ENCODE measurements at places on chromosomes 11 and 22.

- DNase-seq: no peak
Measured at GRCh38 chr22:22761963-22762772, 117.8 kb downstream of the GGTLC2 start.

DNA sequence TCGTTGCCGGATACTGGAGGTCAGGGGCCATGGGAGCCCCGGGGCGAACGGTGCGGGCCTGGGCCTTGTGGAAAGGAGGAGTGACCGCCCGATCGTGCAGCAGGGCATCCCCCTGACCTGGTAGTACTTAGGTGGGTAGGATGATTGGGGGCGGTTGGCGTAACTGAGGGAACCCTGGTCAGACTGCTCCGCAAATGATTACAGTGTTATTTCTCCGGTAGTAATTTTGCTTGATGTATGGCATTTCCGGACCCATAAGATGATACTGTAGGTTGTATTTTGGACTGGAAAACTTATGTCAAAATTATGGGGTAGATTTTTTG, 762 bp downstream of the MTMR3 start:
- no peak for DNase-seq

GRCh38 chr11:3950996-3951660, 95.7 kb downstream of the STIM1 start:
- DNase-seq: no peak

DNA sequence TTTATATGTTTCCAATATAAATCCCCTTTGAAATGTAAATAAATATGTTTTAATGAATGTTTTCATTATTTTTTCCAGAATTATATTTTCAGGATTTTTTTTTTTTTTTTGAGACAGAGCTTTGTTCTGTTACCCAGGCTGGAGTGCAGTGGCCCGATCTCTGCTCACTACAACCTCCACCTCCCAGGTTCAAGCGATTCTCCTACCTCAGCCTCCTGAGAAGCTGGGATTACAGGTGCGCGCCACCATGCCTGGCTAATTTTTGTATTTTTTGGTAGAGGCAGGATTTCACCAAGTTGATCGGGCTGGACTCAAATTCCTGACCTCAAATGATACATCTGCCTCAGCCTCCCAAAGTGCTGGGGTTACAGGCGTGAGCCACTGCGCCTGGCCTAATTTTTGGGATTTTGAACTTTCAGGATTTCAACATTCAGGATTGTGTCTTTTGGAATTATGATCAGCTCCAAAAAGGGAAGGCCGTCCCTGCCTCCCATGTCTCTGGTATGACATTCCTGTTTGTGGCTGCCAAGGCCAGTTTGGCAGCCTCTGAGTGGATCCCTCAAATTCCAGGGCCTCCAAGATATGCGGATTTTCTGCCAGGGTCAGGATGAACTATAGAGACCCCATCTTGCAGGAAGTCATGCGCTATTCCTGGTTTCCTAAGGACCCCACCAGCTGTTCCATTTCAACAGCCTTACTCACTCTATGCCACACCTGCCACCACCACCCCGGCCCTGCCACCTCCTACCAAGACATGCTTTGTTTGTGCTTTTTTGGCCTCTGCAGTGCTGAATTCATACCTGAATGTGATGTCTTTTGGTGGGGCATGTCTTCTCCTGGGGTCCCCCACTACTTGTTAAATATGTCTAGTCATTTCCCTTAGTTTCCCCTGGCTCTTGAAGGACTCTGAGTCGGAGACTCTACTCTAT, 21.9 kb upstream of the TMPRSS4 start:
- DNase-seq: no peak

DNA sequence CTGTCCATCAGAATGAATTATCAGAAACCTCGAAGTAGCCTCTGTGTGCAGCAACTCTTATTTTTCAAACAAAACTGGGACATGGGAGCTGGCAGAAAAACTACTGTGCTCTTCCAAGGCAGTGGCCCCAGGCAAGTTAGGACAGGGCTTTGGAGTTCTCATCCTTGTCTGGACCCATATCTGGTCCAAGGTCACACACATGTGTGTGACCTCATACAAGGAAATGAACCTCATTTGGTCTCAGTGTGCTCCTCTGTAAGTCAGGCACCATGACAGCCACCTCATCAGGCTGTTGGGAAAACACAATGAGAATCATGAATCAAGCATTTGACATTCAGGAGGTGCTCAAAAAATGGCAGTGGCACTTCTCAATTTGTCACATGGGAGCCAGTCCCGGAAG, 25.8 kb downstream of the LARGE1 start:
- no peak for DNase-seq

DNA sequence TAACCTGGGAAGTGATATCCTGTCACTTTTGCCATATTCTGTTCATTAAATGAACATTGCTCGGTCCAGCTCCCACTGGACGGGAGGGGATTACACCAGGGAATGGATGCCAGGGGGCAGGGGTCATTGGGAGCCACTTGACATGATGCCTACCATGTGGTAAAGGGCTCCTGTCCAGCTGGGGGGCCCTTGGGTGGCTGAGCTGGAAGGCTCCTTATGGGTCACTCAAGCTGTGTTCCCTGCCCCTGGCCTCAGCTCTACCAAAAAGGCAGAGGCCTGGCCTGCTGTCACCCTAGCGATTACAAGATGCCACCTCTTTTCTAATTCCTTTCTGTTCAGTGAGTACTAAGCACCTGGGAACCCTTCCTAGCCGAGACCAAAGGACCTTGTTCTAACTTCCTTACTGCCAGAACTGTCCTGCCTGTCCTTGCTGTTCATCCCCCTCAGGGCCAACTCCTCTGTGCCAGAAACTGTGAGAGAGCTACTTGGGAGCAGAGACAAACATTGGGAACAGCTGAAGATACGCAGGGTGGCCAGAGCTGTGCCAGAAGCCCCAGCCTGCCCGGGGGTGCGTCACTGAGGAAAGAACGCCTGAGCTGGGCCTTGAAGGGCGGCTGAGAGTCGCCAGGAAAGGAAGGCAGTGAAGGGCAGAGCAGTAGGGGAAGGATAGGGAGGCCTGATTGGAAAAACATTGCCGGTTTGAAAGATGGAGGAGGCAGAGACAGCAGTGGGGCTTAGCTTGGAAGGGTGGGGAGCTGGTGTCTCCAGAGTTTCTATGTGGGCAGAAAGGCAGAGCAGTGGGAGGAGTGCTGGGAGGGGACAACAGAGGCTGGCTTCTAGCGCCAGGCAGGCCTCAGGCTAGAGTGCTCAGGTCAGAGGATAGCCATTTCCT, 12.7 kb upstream of the UVRAG start:
- no peak for DNase-seq

GRCh38 chr11:117546431-117547194, 219.0 kb downstream of the CEP164 start:
- DNase-seq: no peak

DNA sequence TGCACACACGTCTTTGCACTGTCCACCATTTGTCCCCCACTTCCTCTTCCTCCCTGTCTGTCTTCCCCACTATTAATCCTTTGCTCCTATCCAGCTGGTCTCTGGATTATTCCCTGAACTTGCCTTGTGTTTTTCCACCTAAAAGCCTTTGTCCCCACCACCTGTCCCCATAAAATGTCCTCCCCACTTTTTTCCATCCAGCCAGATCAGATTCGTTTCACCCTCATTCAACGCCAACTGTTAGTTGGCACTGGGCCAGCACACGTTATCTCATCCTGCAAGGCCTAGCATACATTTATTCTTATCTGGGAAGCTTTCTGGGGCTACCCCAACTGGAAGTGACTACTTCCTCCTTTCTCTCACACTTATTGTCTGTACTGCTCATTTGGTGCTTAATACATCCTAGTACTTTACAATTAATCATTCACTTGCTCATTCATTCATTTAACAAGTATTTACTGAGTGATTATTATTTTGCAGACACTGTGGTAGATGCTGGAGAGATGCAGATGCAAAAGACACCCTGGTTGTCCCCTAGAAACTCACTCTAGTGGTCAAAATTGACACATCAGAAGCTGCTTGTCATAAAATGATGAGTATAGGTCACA, 96.2 kb downstream of the RASSF10 start:
- no peak for DNase-seq

- no peak for DNase-seq
Measured at GRCh38 chr11:36165621-36166397, 123.4 kb downstream of the COMMD9 start.

- DNase-seq: no peak
Measured at GRCh38 chr11:64891880-64892279, 13.5 kb upstream of the EHD1 start.

- DNase-seq: no peak
Measured at GRCh38 chr11:61534025-61534932, 25.7 kb downstream of the LRRC10B start.

DNA sequence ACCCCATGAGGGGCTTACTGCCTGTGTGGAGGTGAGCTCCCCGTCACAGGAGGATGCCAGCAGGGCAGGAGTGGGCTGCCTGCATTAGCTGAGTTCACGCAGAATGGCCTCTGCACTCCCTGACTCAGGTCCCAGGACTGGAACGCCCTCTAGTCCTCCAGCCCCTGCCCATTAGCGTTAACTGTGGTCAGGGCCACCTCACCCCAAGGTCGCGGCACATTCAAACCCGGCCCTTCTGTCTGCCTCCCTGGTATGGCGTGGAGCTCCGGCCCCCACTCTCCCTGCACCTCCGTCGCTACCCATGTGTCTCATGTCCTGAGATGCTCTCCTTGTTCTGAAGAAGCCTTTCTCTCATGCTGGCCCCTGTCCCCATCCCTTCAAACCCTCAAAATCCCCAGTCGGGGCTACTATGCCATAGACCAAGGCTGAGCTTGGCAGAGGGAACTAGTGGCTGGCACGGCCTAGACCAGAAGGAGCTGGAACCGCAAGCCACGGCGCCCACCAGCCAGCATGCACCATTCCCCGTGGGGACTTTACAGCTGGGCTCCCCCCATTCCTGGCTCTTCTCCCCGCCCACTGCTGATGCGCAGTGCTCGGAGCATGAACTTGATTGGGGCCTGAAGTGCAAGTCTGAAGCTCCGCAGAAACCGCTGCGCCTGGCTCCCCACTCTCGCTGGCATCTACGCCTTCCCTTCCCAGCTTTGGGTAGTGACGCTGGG, 79.5 kb upstream of the RTL6 start:
- peak; percentile 1 for DNase-seq

GRCh38 chr22:29716814-29717545, 2.8 kb upstream of the CABP7 start:
- DNase-seq: no peak

- no peak for DNase-seq
Measured at GRCh38 chr11:73217131-73217809, 811 bp upstream of the P2RY2 start.

- no peak for DNase-seq
Measured at GRCh38 chr11:8787372-8787771, 104.8 kb downstream of the RPL27A start.

GRCh38 chr11:57402188-57403002, 11.9 kb upstream of the PRG2 start:
- DNase-seq: no peak

DNA sequence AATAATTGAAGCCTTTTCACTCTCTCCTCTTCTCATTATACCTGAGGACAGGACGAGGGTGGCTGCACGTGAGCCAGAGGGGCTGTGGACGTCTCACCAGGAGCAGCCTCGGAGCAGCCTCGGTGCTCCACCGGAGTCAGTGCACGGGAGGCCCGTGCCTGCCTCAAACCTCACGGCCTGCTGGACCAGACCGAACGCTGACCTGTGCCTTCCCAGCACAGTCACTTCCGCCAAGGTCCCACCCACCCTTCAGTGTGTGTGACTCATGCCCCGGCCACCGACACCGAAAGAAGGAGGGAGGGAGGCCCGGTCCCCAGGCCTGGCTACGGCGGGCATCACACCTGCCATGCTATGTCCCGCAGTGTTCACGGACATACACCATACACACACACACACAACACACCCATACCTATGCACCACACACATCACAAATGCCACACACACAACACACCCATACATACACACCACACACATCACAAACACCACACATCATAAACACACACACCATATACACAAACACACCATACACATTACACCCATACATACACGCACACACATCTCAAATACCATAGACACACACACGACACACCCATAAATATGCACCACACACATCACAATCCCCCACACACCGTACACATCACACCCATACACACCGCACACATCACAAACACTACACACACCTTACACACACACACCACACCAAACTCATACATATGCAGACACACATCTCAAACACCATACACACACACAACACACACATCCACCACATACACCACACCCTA, 1506.5 kb downstream of the TBC1D22A start:
- no peak for DNase-seq

- DNase-seq: no peak
Measured at GRCh38 chr11:16505481-16505880, 149.1 kb upstream of the SOX6 start.

- DNase-seq: no peak
Measured at GRCh38 chr22:49436056-49436455, 391.6 kb downstream of the BRD1 start.

- DNase-seq: no peak
Measured at GRCh38 chr11:67253872-67254624, 12.2 kb upstream of the GRK2 start.

- DNase-seq: no peak
Measured at GRCh38 chr11:59556115-59556916, 45.0 kb downstream of the OR4D9 start.

DNA sequence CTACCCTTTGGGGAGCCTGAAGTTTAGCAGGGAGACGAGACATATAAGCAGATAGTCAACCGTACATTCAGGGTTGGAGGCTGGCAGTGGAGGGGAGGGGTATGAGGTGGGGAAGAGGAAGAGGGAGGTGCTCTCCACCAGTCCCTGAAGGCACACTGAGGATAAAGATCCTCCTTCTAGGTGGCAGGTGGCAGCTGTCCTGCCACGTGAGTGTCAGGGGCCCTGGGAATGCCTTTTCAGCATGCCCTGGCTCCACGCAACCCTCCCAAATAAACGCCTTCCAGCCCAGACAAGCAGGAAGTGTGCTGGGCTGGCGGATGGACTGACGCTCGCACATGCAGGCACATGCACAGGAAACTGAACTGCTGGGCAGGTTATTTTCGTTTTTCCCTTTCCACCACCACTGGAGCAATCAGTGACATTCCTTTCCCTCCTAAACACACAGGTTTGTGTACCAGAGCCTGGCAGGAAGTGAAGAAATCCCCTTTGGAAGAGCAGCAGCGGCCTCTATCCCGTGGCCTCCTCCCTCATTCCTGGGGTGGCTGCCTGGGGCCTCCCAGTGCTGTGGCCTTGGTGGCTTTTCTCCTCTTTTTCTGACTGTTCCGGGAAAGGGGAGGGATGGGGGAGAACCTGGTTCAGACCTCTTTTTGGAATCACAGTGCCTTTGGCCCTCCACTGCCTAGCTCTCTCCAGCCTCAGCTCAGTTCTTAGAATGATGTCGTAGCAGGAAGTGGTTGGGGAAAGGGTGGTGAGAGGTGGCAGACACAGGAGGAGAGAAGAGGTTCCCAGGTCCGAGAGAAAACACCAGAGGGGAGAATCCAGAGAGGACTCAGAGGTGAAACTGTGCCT, 157.0 kb upstream of the TIMP3 start:
- DNase-seq: no peak

- no peak for DNase-seq
Measured at GRCh38 chr11:44600839-44601383, 35.4 kb downstream of the CD82 start.

GRCh38 chr22:19730655-19731360, 7.5 kb downstream of the GP1BB start:
- DNase-seq: peak; percentile 75

Data from omental fat pad (tissue), 4 donors.